AG04450 (cell line): ENCODE measurements at places on chromosomes 11 and 22.

DNA sequence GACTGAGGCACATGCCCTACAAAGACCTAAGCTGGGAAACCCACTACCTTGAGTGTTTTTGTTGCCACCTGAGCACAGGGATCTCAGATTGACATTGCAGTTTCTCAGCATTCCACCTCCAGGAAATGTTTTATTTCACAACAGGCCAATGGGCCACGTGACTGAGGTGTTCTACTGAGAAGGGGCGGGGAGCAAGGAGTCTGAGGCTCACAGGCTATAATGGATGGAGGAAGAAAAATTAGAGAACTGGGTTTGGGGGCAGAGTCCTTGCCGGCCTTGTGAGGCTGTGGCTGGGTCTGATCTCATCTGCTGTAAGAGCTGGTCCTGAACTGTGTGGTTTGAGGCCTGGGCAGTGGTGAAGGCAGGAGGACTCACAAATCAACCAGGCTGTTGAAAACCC is 40.7 kb downstream of the ZNF202 start:
- DNase-seq: no peak

- DNase-seq: no peak
These were observed 18.7 kb downstream of the PVALB start for GRCh38 chr22:36797911-36798673.

- DNase-seq: no peak
These were observed 852 bp downstream of the TRAF6 start for GRCh38 chr11:36509201-36509639.

DNA sequence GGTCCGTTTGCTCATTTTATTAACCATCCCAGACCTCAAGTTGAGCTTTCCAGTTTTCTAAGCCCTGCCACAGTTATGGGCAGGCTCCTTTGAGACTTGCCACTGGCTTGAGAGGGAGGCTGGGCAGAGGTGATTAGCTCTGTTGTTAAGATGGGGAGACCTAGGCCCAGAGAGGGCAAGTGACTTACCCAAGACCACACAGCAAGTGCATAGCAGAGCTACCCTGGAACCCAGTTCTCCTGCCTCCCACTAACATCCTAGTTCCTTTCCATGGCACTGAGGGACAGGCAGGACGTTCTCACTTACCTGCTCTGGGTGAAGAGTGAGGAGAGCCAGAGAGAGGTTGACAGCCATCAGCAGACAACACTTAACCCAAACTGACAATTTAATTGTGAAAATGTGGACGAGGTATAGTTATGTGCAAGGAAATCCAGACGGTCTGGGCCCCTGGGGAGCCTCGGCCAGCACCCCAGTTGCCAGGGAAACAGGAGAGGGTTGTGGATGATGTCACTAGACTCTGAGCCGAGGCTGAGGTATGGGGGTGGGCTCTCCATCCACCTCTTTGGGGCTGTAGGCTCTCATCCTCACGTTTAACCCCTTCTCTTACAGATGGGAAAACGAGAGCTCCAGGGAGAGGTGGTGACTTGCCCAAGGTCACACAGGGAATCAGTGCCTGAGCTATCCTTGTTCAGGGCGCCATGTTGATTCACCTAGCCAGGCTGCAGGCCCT is 12.3 kb upstream of the WNT11 start:
- no peak for DNase-seq

DNA sequence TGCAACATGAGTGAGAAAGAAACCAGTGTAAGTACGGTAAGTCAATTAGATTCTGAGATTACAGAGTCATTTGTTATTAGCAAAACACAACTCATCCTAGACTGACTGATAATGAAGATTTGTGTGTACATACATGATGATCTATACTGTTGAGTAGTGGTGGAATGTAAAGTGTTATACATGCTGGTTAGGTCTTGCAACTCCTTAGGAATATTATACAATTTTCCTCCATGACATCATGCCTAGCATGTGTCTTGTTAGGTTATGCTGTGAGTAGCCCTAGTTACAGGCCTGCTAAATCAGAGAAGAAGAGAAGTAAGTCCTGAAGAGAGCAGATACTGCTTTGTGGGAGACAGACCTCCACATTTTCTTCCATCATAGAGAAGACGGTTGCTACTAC is 880.6 kb downstream of the LUZP2 start:
- no peak for DNase-seq

DNA sequence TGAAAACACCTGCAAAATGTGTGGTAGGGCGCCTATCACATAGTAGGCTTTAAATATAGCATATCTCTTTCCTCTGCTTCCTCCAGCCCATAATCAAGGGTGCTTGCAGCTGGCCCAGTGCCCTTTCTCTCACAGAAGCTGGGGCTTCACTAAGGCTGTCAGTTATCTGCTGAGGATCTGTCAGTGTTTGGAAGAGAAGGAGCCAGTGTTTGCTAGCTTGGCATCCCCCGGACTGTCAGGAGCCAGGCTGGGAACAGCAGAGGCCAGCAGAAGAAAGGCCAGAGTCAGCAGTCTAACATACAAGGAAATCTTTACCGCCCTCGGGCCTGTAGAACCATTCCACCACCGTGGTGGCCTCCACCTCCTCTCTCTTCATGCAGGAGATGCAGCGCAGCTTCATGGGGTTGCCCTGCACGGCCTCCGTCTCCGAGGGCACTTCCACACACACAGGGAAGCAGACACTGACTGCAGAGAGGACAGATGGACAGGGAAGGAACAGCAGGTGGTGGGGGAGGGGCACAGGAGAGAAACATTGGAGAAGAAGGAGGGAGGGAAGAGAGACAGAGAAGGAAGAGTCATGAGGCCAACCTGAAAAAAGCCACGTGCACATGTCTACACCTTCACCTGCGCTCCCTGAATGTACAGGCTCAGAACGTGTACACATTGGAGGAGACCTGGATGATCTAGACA is 9.0 kb downstream of the SCN3B start:
- DNase-seq: no peak

DNA sequence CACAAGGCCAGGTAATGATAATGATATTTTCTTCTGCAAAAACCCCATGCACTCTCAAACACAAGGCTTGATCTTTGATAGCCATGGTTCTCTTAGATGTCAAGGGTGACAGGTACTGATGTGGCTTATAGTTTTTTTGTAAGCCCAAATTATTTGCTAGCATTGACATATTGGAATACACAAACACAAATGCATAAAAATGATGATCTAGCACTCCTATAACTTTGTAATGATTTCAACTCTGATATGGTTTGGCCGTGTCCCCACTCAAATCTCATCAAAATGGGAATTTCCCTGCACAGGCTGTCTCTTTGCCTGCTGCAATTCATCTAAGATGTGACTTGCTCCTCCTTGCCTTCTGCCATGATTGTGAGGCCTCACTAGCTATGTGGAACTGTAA is 572.5 kb upstream of the CCDC90B start:
- DNase-seq: no peak

DNA sequence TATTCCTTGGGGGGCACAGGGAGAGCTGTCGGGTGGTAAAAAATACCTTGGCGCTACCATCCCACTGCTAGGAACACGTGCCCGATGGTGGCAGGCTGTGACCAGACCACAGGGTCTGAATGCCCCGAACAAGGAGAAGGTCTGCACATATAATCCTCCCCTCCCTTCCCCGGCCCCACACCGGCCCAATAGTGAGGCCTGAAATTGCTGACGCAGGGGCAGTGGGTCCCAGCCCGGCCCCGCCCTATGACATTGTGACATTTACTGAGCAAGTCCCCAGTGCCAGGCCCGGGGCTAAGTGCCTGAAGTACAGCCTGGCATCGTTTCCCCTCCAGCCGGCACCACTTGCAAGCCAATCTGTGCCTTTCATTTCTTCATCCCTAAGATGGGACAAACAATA is 19.5 kb downstream of the MN1 start:
- no peak for DNase-seq

- no peak for DNase-seq
These were observed 111.1 kb downstream of the TP53I11 start for GRCh38 chr11:44839458-44840084.

DNA sequence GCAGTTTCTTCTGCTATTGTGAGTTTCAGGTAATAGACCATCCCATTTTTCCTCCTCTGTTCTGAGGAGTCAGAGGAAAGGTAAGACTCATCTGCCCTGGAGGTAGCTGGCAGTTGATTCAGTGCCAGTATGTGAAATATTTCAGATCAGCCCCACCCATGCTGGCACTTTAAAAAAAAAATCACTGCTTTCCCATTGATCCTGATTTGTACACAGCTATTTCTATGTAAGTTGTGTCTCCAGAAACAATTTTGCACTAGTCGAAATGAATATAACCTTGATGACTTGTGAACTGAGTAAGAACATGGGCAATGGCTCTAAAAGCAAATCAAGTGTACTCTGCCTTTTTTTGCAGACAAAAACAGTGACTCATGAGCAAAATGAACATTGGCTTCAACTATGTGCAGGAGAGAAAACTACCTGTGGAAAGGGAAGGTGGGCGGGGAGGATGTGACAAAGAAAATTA is 82.0 kb upstream of the OR5AK2 start:
- no peak for DNase-seq

DNA sequence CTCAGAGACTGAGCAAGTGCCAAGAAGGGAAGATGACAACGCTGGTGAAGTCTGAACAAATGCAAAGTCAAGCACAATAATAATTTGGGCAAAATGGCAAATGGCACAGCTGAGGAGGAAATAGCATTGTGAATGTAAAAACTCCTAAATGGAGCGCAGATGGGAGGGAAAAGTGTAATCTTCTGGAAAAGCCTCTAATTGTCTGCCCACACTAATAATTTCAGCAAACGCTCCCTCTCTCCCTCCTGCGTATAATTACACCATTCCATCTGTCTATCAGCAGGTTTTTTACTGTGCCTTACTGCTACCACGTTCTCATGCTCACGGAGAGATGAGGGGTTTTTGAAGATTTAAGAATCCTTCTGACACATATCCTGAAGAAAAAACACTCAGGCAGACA is 302.6 kb downstream of the KIRREL3 start:
- DNase-seq: no peak

GRCh38 chr11:121914508-121915059 is 201.4 kb downstream of the BLID start:
- DNase-seq: no peak

GRCh38 chr11:43936076-43936475 is 6.4 kb upstream of the C11orf96 start:
- DNase-seq: no peak

DNA sequence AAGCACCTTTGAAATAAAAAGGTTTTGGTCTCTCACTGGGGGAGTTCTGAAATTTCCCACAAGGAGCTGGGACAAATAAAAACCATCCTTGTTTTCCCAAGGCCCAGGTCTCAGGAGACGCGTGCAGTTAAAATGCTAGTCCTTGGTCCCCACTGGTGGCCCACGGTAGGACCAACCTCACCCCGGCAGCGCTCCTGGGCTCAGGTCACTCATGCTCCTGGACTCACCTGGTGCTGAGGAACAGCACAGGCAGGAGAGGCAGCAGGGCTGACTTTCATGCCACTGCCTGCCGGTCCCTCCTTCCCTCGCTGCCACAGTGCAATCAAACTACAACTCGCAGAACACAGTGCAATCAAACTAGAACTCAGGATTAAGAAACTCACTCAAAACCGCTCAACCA is 356.8 kb upstream of the CCDC179 start:
- DNase-seq: no peak

DNA sequence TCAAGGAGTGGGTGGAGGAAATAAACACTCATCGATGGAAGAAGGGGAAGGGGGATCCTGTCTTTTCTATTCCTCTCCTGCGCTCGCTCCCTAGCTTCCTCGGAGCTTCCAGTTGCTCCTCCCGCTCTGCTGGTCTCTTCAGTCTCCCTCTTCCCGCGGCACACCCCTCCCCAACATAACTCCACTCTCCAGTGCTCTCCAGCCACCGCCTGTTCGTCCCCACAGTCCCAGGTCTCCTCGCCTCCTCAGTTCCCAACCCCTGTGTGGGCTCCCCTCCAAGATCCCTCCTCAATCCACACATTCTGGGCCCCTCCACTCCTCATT is 438 bp downstream of the ZW10 start:
- DNase-seq: no peak

- no peak for DNase-seq
These were observed 88.5 kb downstream of the ZBTB16 start for GRCh38 chr11:114148013-114148382.

- no peak for DNase-seq
These were observed 39.2 kb downstream of the SHISA8 start for GRCh38 chr22:41875531-41876270.

- no peak for DNase-seq
These were observed 7.0 kb downstream of the RPL3 start for GRCh38 chr22:39312410-39312809.

- no peak for DNase-seq
These were observed 546 bp downstream of the DRAP1 start for GRCh38 chr11:65919573-65920371.

DNA sequence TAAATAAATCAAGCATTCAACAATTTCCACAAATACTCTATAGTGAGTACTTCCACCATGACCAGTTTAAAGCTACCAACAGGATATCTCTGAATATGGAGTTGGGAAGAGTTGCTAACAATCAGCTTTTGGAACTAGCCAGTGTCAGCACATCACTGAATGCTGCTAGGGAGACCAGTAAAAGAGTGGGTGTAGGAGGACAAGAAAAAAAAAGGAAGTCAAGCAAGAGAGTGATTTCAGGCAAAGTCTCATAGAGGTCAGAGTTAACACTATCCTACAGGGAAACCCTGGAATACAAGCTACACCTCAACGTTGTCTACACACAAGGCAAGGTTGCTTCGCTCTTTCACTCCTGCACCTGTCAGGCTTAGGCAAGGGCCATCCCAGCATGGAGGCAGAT is 24.2 kb downstream of the EIF3F start:
- no peak for DNase-seq

GRCh38 chr11:76653674-76654284 is 16.8 kb downstream of the LRRC32 start:
- DNase-seq: peak; percentile 94

DNA sequence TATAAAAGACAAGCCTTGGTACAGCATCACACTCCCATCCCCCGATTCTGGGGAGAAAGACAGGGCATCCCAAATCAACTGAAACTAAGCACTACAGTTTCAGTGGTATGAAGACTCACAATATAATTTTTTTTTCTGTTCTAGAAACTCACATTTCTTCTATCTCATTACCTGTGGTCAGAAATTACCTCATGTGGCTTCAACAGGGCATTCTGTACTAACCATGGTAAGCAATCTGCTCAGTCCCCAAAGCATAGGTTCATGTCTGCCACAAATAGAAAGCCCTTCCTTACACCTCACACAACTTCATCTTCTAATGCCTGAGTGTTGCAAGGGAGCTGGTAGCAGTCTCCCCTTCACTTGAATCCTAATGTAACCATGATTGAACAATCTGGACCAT is 147.4 kb upstream of the POU2AF2 start:
- DNase-seq: no peak

GRCh38 chr11:4185561-4185960 is 91.0 kb downstream of the RRM1 start:
- no peak for DNase-seq

DNA sequence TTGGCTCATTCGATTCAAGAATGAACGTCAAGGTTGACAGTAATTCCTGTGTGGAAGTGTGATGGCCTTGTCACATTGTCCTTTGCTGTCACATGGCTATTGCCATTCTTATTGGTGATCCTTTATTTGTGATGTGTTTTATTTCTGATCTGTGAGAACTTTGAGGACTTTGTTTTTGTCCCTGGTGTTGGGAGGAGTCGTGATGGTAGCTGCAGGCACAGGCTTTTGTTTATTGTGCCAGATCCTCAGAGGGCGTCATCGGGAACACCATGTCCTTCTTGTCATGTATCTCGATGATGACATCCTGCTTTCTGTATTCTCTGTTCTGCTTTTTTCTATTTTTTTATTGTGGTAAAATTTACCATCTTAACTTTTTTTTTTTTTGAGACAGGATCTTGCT is 5.6 kb downstream of the PICK1 start:
- DNase-seq: no peak

GRCh38 chr22:17633217-17633997 is 4.9 kb upstream of the ATP6V1E1 start:
- DNase-seq: peak; percentile 39

- DNase-seq: no peak
These were observed 348.3 kb upstream of the B3GAT1 start for GRCh38 chr11:134760299-134760698.
